GDM1 (cell line): ENCODE measurements at places on chromosomes 6 and 20.

DNA sequence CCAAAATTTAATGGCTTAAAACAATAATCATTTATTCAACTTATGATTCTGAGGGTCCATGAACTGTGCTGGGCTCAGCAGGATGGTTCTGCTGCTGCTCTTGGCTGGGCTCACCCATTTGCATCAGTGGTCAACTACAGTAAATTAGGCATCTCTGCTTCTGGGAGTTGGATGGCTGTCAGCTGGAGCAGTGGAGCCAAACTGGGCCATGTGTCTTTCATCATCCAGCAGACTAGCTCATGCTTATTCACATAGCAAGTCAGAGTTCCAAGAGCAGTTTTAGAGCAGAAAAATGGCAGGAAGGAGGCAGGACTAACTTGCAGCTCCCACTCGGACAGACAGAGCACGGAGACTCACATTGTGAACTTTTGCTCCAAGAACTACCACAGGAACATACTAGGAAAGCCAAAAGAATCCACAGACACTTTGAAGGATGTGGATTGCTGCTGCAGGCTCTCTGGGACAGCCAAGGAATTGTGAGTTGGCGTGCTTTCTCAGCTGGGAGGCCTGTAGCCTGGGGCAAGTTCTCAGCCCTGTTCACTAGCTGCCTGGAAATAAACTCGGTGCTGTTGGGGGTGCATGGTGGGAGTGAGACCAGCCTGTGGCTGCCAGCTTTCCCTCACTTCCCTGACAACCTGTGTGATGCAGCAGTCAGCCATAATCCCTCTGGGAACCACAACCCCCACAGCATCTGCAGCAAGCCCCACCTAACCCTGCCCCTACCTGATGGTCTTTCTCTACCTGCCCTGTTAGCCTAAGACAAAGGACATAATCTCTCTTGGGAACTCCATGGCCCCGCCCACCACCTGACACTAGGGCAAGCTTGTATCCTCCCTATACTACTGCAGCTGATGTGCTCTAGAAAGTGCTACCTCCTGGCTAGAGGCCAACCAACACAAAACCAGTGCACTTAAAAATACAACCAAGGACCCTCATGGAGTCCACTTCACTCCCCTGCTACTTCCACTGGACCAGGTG, 129.0 kb downstream of the JPH2 start:
- no peak for DNase-seq

GRCh38 chr6:13418844-13419243, 68.6 kb downstream of the GFOD1 start:
- DNase-seq, result no peak

DNA sequence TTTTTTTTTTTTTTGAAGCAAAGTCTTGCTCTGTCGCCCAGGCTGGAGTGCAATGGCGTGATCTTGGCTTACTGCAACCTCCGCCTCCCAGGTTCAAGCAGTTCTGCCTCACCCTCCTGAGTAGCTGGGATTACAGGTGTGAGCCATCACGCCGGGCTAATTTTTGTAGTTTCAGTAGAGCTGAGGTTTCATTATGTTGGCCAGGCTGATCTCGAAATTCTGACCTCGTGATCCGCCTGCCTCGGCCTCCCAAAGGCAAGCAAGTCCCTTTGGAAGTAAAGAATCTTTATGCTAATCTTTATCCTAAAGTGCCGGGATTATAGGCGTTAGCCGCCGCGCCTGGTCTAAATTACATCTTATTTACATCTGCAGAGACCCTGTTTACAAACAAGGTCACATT, 1.5 kb downstream of the PSMG4 start:
- DNase-seq, result no peak

DNA sequence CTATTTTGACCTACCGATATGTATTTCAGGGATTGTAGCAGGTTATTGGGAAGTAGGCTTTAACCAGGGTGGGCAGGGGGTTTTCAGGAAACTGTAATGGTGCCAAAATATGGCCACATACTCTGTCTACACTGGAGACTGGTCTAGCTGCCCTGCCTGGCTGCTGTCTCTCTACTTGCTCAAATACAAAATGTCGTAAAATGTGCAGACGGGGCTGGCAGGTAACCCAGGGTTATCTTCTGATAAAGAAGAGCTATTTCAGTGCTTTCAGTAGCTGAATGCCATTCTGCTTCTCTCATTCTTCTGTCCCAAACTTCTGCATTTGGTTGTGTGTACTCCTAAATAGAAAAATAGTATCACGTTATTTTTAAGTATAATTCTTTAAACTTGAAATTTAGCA, 616.2 kb downstream of the EPM2A start:
- no peak for DNase-seq

GRCh38 chr6:99603421-99604165, 3.0 kb upstream of the PRDM13 start:
- no peak for DNase-seq
